ENCODE measurements at places on chromosomes 5 and 9. TPM values are rescaled to one million over a fixed set of nuclear protein-coding genes. Genes with fewer than 3 reads are reported as not detected.

- no peak for DNase-seq
Observed at GRCh38 chr9:129596541-129597331, 24.2 kb downstream of the C9orf50 start.

- no peak for DNase-seq
Observed at GRCh38 chr5:107576155-107576554, 94.6 kb downstream of the EFNA5 start.

DNA sequence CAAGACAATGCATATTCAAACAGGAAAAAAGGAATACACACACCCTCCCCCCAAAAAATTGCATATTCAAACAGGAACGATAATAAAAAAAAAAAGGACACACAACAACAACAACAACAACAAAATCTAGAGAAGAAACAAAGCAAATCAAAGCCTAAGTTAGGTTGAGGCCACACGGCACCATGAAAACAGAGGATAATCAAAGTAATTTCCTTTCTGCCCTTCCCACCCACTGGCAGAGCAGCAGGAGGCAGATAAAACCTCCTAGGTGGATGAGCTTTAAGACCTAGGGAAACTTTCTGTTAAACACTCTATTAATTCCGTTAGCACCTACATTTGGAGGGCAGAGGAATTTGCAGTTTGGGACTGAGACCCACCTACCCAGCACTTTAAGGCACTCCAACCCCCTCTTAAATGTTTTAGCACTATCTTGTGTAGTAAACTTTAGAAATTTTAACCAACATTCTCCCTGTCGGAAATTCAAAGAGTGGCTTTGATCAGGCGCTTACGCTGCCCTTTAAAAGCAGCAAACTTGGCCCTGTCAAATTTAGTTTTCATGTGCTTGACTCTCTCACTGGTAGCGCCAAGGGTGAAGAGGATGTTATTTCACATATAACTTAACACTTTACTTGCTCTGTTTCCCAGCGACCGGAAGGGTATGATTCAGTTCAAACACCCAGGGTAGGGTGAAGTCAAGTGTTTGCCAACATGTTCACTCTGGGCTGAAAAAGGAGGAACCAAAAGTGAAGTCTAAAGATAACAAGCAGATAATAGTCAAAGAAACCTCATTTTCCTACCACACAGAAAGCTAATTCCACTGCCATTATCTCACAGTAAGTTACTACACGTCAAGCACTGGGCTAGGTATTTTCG is 9.2 kb downstream of the ENC1 start:
- peak; percentile 97 for DNase-seq

Gene MTX3
- 9.0 TPM for total RNA-seq

GRCh38 chr9:19151425-19152159 is 24.3 kb upstream of the PLIN2 start:
- DNase-seq: no peak

DNA sequence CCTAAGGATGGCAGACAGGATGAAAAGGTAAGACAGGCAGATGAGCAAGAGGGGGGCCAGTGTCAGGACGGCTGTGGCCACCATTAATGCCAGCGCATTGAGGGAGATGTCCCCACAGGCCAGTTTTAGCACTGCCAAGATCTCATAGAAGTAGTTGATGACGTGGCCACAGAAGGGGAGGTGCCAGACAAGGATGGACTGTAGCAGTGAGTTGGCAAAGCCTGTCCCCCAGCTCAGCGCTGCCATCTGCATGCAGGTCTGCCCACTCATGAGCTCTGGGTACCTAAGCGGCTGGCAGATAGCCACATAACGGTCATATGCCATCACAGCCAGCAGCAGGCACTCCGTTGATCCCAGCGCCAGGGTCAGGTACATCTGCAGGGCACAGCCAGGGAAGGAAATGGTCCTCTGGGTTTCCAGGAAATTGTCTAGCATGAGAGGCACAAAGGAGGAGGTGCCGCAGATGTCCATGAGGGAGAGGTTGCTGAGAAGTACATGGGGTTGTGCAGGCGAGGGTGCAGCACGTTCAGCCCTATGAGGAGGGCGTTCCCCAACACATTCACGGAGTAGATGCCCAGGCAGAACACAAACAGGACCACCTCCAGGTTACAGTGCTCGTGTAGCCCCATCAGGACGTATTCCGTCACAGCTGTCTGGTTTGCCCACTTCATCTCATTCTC is 10.8 kb downstream of the OR13J1 start:
- no peak for DNase-seq

DNA sequence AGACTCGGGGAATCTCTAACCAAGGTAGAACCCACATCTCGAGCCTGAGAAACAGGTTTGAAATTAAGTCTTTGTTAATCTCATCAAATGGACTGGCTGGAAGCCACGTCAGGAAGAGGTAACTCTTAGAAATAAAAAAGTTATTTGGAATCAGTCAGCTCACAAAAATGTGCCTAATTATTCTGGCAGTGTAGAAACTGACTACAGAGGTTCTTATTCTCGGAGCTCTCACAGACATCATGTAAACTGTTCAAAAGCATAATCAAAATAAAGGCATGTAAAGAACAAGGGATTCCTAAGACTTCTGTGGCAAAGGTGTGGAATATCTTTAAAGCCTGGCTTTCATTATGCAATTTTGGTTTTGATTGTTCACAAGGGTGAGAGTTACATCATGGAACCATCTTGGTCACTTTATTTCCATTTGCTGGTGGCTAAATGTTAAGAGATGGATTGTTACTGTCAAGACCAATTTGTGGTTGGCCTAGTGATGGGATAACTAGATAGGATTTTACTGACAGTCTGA is 85.1 kb downstream of the OTULIN start:
- no peak for DNase-seq

DNA sequence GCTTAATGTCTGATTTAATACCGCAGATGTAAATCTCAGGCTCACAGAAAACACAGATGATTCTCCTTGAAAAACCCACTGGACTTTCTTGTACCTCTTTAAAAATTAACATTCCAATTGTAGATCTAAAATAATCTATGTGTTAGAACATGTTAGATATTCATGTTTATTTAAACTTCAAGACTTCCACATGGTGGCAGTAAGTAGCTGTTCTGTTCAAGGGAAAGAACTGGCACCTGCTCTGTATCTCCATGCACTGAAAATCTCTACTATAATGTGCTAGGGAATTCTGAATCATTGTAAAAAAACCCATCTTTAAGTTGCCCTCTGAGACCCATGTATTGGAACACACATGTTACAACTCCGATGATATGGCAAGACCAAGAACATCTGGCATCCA is 366.9 kb downstream of the DMRTA1 start:
- DNase-seq: no peak

GRCh38 chr5:94524841-94525697 is 93.3 kb downstream of the KIAA0825 start:
- DNase-seq: peak; percentile 9

DNA sequence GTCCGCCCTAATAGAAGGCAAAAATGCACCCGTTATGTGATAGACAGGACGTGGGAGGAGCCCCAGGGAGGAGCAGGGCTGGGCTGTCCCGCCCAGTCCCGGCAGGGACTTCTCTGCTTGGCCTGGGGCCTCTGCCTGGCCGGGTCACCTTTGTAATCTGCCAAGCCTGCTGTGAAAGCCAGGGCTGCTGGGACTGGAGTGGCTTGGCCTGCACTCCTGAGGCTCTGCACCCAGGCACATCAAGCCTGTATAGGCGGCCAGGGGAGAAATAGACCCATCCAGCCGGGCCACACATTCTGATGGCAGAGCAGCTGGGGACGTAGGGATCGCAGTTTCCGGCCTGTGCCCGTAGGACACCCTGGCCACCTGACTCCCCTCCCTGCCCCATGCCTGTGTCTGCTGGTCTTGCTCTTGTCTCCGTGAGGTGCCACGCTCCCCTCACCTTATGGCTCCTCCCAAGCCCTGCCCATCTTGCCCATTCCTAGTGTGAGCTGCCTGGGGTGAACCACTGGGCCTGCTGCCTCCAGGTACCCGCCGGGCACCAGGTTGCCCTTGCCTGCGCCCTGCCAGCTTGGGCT is 28.1 kb downstream of the DYNC2I2 start:
- DNase-seq: no peak

Gene PCDHB4
- total RNA-seq: not detected

DNA sequence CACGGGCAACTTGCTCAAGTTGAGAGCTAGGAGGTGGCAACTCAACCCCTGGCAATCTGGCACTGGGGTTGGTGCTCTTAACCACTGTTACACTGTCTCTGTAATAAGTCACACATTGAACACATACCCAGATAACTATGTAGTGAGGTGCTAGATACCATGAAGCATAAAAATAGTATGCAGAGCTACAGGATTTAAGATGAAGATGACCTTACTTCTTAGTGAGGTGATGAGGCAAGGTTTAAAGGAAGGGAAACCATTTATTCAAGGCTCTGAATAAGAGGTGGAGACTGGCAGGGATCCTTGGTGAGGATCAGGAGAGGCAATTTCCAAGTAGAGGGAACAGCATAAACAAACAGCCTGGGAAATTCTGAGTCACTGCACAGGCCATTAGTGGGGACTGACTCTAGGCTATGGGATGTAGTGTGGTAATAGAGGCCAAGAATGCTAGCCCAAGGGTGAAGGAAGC is 67.6 kb upstream of the NR3C1 start:
- no peak for DNase-seq

Gene TAF11L5
- total RNA-seq: not detected

- DNase-seq: no peak
Observed at GRCh38 chr9:136653323-136654079, 9.2 kb upstream of the EGFL7 start.

DNA sequence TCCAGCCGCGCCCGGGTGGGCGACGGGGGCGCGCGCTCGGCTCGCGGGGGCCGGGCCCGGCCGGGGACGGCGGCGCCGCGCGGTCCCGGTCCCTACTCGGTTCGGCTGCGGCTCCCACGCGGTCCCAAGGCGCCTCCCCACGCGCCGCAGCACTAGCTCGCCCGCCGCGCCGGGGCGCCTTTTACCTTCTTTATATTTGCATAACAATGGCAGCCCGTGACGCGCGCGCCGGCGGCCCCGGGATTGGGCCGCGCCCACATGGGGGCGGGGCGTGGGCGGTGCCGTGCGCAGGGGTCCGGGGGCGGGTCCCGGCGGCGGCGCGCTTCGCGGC is at the start of gene NRARP:
TSS of gene NRARP (minus strand) at position 154 of the 331 bp plus-strand sequence. CDS start 343 bp downstream, outside the sequence.
- DNase-seq: no peak

GRCh38 chr9:69975681-69976080 is 68.0 kb upstream of the MAMDC2 start:
- no peak for DNase-seq

Gene IDNK
- 7.0 TPM for total RNA-seq

DNA sequence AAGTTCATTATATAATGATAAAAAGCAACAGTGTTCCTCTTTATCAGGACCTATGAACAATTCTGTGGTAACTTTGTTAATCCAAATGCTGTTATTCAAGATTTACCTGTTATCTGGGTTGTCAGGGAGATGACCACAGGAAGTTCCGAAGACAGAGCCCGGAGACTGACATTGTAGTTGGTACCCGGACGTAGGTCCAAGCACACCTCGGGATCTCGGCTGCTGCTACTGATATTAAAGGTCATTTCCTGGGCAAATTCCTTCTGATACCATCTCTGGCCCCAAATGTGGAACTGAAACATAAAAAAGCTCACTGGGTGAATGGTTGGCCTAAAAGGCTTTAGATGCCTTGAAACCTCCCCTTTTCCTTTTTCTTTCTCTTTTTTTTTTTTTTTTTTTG is 96.7 kb downstream of the SUSD1 start:
- DNase-seq: peak; percentile 75

GRCh38 chr5:106417163-106417562 is 1253.6 kb downstream of the EFNA5 start:
- no peak for DNase-seq

DNA sequence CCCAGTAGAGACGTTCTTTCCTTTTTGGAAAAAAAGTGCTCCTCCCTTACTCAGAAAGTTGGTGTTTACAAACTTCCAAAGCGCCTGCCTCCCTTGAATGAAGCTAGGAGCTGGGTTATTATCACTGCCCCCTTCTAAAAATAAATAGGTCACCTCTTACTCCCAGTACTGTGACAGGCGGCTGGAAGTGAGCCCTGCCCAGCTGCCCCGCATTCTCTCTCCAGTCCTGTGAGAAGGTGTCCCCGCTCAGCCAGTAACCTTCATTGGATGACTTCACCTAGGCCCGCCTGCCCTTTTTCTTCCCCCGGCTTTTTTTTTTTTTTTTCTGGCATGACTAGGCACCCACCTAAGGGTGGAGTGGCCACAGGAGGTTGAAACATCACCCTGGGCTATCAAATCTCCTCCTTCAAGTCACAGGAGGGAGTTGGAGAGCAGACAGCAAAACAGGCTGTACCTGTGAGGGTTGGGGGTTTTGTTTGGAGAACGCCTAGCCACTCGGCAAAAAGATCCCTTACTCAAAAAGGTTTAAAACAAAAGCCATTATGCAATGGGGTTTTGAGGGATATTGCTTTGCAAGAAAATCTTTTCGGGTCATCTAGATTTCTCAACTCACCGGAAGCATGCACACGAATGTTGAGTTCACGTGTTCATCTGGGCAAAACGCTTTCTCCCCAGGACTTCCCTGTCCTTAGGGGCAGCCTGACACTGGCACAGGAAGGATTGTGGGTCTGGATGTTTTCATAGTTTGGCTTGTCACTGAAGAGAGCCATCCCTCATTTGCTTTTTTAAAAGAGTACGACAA is 43.3 kb upstream of the ZNF622 start:
- DNase-seq: no peak

GRCh38 chr5:34843497-34843896 is 4.5 kb downstream of the TTC23L start:
- DNase-seq: no peak

Gene PCDHA1
- not detected for total RNA-seq

DNA sequence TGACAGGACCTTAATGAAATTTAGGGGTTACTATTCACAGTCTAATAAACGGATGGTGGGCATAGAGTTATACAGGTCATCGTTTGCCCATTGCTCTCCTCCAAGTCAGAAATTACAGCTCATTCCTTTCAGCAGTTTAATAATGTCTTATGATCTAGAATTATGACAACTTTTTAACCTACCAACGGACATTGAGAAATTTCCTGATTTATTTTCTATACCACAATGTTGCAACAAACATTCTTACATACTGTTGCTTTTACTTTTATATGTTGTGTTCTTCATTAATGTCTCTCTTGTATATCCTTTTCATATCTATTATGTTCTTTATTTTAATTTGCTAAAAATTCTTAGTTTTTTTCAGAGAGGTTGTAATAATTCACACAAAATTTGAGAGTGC is 152.8 kb upstream of the PRLR start:
- DNase-seq: no peak

GRCh38 chr5:116576053-116576713 is 1.6 kb upstream of the SEMA6A start:
- no peak for DNase-seq

- DNase-seq: no peak
Observed at GRCh38 chr9:129109952-129110739, 447 bp downstream of the CRAT start.

Gene PCDHB2
- 0.13 TPM for total RNA-seq

Gene PKD2L2
- total RNA-seq: not detected

- DNase-seq: no peak
Observed at GRCh38 chr9:71929223-71929622, 17.8 kb downstream of the C9orf85 start.

DNA sequence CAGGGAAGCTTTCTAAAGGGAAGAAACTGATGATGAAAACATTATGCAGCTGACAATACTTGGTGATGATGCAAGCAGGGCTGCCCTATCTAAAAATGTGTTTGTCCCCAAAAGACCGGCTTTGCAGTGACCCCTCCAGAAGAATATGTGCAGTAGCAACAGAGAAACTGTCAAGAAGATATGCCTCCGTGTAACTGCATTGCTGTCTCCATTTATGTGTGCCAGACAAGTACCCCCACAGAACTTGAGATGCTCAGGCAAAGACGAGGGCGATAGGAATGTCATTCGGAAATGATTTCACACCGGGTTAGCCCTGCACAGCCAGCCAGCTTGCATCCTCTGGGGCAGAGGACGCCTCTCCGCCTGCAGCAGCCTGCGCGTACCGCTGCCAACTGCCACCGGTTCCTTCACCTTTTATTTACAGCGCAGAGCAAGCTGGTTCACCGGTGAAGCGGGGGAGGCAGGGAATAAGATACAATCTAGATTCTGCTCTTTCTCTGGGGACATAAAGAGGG is 2.0 kb downstream of the GABBR2 start:
- DNase-seq: no peak
